Mammary microvascular endothelial cell (primary cell): ENCODE measurements at places on chromosomes 7 and 10. TPM values are rescaled to one million over a fixed set of nuclear protein-coding genes. Genes with fewer than 3 reads are reported as not detected.

The LRRC17 gene
- total RNA-seq = 2.1 and 3.3 TPM in 2 replicates

The ASCC1 gene
- 27.7 and 28.2 TPM in 2 replicates for total RNA-seq

The LBX1 gene
- not detected in 2 replicates for total RNA-seq

The STK31 gene
- 0.05 TPM in 1 of 2 replicates, not detected in the other for total RNA-seq

The ADD3 gene
- 27.7 and 29.5 TPM in 2 replicates for total RNA-seq

The CLIP2 gene
- 29.5 and 30.0 TPM in 2 replicates for total RNA-seq

The CFAP46 gene
- total RNA-seq = 0.20 and 0.25 TPM in 2 replicates

The RBM20 gene
- total RNA-seq = 0.13 and 0.15 TPM in 2 replicates

The ACTR3C gene
- 0.07 and 0.49 TPM in 2 replicates for total RNA-seq

The ITPRID1 gene
- not detected in 2 replicates for total RNA-seq

The CHST15 gene
- 14.1 and 15.8 TPM in 2 replicates for total RNA-seq

The SBDS gene
- total RNA-seq = 147 and 172 TPM in 2 replicates

The SNCG gene
- 77.7 and 80.4 TPM in 2 replicates for total RNA-seq

The NANOS1 gene
- total RNA-seq = 0.13 and 0.25 TPM in 2 replicates

The IFT22 gene
- 20.1 and 28.2 TPM in 2 replicates for total RNA-seq

The ZNF503 gene
- total RNA-seq = 2.1 and 3.9 TPM in 2 replicates

The CCDC126 gene
- 3.9 and 7.9 TPM in 2 replicates for total RNA-seq

The EBLN1 gene
- total RNA-seq = not detected in 2 replicates

The CUTC gene
- 15.8 and 19.1 TPM in 2 replicates for total RNA-seq

The KNDC1 gene
- total RNA-seq = 0.13 TPM in 1 of 2 replicates, not detected in the other

The OR6V1 gene
- total RNA-seq = not detected in 2 replicates

The VOPP1 gene
- 155 and 159 TPM in 2 replicates for total RNA-seq

The TMEM236 gene
- 0.79 and 0.80 TPM in 2 replicates for total RNA-seq

The ANKRD1 gene
- 749 and 785 TPM in 2 replicates for total RNA-seq

The TMEM140 gene
- 23.1 and 28.3 TPM in 2 replicates for total RNA-seq

The IGFBP3 gene
- 54.2 and 71.4 TPM in 2 replicates for total RNA-seq

The CYP3A7 gene
- not detected in 2 replicates for total RNA-seq

The GNAI1 gene
- total RNA-seq = 50.6 and 51.6 TPM in 2 replicates

The MYOZ1 gene
- not detected in 2 replicates for total RNA-seq

The RELN gene
- total RNA-seq = 25.9 and 27.9 TPM in 2 replicates

The SPDYE8 gene
- total RNA-seq = not detected in 2 replicates

The KIF11 gene
- total RNA-seq = 31.3 and 35.1 TPM in 2 replicates

The LIPJ gene
- total RNA-seq = not detected in 2 replicates

The PPRC1 gene
- 20.3 and 23.4 TPM in 2 replicates for total RNA-seq
